ENCODE measurements at places on chromosomes 7 and 10. TPM values are rescaled to one million over a fixed set of nuclear protein-coding genes. Genes with fewer than 3 reads are reported as not detected.

TMEM184A gene
- total RNA-seq, result under 0.01 TPM

ANKRD7 gene
- total RNA-seq, result 0.19 TPM

KIAA1549 gene
- total RNA-seq, result 0.56 TPM

WDR86 gene
- total RNA-seq, result not detected

UNCX gene
- not detected for total RNA-seq

ADRB1 gene
- under 0.01 TPM for total RNA-seq

ANKRD2 gene
- 0.85 TPM for total RNA-seq

All from regular cardiac myocyte (primary cell).